ENCODE measurements at places on chromosomes 5 and 9.

DNA sequence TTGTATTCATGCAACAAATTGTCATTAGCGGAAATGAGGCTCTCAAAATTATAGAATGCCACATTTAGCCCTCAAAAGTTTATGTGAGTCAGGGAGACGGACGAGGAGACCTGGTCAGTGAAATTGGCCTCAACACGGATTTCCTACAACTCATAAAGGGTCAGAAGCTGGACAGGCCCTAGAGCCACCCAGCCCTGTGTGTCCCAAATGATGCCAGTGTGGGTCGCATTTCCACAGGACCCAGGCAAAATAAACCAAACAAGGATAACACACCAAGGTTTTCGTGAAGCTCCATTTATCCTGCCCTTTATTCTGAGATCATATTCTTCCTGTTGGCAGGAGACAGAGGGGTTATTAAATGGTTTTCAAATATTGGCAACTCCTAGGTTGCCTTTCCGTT is 72.0 kb upstream of the COL5A1 start:
- no peak for DNase-seq

DNA sequence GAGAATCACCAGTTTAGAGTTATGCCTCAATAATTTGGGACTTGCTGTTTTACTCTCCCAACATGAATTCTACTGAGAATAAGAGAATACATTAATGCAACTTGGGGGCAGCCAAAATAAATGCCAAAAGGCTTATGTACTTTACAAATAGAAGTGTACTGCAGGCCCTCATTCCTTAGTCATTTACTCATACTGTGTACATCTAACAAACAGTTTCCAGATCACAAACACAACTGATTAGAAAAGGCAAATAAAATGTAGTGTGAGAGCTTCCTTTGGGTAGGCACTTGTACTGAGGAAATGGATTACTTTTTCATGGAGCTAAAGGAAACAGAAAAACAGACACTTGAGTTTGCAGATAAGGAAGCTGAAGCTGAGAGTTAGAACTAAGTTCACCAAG is 12.6 kb downstream of the ANKDD1B start:
- DNase-seq = no peak

DNA sequence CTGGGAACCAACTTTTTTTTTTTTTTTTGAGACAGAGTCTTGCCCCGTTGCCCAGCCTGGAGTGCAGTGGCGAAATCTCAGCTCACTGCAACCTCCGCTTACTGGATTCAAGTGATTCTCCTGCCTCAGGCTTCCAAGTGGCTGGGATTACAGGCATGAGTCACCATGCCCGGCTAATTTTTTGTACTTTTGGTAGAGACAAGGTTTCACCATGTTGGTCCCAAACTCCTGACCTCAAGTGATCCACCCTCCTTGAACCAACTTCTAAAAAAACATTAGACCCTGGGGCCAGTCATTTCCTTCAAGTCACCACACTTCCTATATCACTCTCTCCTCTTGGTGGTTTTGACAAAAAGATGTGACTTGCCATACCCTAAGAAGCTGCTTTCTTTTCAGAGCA is 10.9 kb upstream of the SHROOM1 start:
- DNase-seq = peak; percentile 73

- no peak for DNase-seq
These were observed 93.7 kb downstream of the NDFIP1 start for GRCh38 chr5:142202282-142202681.

GRCh38 chr9:132879457-132880323 is 992 bp downstream of the SPACA9 start:
- DNase-seq = peak; percentile 52

GRCh38 chr9:121807823-121808278 is 156.4 kb downstream of the DAB2IP start:
- no peak for DNase-seq

DNA sequence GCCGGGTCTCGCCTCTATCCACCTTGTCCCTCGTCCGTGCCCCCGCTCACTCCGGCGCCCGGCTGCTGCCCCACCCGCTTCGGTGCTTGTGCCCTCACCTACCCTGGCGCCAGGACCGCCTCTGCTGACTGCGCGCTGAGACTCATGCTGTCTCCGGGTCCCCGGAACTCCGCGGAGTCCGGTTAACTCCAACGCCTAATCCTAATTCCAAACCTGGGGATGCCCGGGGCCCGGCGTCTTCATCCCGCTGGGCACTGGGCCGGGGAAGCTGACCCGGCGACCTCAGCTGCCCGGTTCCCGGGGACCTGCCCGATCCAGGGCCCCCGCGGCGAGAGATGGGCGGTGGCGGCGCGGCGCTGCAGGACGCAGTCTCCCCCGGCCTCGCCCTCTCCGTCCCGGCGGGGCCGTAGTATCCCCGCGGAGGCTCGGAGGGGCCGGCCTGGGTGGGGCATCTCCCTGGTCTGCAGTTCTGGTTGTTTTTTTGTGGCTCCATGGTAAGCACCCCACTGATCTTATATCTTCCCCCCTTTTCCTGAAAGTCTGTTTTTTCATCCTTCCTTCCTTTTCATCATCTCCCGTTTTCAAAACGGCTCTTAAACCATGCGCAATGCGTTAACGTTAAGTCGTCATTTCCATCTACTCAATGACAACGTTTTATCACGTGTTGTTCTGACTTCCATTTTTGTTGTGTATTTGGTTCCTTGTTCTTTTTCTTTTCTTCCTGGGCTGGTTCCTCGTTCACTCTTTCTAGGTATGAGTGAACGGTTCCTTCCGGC is 41.1 kb upstream of the PLEKHG4B start:
- no peak for DNase-seq

DNA sequence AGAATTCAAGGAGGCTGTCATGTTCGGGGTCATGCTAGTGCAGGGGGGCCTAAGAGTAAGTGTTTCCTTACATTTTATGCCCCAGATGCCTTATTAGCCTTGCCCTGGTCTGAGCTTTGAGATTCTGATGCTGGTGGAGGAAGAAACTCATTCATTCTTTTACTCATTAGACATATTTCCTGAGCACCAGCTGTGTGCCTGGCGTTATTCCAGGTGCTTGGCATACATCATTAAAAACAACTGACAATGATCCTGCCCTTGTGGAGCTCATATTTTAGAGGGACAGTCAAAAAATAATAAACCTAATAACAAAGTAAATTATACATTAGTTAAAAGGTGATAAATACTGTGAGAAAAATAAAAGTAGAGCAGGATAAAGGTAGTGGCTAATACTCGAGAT is 138.9 kb upstream of the SGCD start:
- no peak for DNase-seq

DNA sequence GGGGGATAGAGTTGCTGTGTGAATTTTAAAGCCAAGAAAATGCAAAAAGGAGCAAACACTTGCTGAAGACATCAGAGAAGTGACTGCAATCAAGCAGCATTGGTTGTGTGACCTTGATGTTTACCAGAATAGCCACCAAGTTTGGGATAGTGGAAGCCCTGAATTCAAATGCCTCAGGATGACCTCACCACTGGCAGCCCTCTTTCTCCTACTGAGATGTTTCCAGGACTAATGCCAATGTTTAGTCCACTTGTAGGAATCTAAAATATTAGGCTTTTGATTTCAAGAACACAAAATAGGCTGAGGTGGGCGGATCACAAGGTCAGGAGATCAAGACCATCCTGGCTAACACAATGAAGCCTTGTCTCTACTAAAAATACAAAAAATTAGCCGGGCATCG is 112.2 kb upstream of the NUDT12 start:
- DNase-seq = no peak

GRCh38 chr5:30866142-30866541 is 327.3 kb upstream of the CDH6 start:
- DNase-seq = no peak

DNA sequence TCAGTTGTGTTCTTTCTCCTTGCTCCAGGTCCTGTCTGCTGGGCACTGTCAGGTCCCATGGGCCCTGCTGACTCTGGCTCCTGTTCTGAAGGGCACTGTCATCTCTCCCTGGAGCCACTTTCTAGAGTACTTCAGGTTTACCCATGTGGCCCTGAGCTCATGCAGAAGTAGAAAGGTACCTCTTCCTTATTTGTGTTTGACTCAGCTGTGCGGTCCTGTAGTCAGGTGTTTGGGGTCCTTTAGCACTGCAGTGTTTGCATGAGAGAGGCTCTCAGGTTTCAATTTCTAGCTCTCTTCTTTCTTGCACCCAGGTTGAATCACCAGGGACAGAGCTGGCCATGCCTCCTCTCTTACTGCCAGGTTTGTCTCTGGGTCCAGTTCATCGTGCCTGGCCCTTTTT is 71.5 kb downstream of the HSPA4 start:
- DNase-seq = no peak

DNA sequence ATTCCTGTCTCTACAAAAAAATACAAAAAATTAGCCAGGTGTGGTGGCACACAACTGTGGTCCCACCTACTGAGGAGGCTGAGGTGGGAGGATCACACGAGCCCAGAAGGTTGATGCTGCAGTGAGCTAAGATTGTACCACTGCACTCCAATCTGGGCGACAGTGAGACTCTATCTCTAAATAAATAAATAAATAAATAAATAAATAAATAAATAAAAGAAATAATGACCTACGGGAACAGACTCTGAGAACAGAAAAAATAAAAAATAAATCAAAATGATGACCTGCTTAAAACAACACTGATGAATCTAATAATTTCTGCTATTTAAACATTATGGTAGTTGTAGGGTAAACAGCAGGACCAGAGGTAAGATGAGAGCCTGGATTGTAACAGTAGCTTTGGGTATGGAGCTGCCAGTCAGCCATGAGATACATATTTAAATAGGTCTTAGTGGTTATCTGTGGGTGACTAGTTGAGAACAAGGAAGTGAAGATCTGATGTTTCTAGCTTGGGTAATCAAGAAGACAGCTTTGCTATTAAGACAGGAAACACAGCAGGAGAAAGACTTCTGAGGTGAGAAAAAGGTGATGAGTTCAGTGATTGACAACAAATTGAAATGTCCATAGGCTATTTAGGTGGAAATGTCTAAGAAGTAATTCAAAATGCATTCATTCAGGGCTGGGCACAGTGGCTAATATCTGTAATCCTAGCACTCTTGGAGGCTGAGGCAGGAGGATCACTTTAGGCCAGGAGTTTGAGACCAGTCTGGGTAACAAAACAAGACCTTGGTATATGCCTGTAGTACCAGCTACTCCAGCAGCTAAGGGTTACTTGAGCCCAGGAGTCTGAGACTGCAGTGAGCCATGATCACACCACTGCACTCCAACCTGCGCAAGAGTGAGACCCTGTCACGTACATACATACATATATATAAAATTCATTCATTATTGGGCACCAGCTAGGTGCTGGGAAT is 11.0 kb downstream of the RNF145 start:
- peak; percentile 52 for DNase-seq

DNA sequence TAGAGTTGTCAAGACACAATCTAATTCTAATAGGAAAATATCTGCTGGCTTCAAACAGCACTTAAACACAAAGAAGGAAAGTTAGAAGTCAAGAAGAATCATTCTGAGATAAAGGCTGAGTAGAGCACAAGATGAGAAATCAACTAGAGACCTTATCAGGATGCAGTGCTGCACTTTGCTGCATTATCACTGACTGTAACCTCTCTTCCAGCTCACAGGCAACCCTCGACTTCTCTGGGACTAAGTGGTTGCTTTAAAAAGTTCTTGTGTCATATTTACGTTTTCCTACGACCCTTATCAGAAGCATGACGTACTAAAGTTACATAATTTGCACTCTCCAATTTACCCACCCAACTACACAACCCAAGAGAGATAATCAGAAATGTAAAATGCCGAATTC is 176.1 kb downstream of the MLLT3 start:
- DNase-seq = no peak

- DNase-seq = peak; percentile 71
These were observed 11.0 kb downstream of the SPINK14 start for GRCh38 chr5:148179234-148179824.

DNA sequence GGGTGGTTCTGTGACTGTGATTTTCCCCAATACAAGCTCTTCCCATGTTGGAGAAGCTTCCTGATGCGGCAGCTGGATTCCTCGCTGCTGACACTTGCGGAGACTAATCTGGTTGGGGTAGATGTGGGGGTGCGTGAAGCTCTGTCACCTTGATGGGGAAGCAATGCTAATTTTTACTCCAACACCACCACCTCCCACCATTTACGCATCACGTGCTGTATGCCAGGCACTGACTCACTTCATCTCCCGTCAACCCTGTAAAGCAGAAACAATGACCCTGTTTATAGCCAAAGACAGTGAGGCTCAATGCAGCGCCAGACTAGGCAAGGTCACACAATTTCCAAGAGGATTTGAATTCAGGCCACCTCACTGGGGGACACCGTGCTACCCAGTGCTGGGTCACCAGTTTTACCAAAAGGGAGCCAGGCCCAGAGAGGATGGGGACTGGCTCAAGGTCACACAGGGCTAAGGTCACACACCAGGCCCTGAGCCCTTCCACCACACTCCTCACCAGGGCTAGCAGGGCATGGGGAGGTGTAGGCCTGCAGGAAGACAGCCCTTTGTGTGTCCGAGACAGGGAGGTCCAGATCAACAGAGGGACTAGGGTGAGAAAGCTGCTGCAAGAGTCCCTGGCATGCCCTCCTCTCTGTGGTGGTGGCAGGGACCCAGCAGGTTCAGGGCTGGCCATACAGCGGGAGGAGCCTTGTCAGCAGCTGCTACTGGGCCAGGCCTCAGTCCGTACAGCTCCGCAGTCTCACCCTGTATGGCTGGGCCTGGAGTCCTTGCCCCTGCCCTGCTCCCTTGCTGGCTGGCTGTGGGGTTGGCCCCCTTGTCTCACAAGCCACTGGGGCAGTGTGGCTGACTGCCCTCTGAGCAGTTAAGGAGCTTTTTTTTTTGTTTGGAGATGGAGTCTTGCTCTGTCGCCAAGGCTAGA is 3.3 kb downstream of the STKLD1 start:
- no peak for DNase-seq

- no peak for DNase-seq
These were observed 4.0 kb upstream of the PRRC1 start for GRCh38 chr5:127513408-127513970.

DNA sequence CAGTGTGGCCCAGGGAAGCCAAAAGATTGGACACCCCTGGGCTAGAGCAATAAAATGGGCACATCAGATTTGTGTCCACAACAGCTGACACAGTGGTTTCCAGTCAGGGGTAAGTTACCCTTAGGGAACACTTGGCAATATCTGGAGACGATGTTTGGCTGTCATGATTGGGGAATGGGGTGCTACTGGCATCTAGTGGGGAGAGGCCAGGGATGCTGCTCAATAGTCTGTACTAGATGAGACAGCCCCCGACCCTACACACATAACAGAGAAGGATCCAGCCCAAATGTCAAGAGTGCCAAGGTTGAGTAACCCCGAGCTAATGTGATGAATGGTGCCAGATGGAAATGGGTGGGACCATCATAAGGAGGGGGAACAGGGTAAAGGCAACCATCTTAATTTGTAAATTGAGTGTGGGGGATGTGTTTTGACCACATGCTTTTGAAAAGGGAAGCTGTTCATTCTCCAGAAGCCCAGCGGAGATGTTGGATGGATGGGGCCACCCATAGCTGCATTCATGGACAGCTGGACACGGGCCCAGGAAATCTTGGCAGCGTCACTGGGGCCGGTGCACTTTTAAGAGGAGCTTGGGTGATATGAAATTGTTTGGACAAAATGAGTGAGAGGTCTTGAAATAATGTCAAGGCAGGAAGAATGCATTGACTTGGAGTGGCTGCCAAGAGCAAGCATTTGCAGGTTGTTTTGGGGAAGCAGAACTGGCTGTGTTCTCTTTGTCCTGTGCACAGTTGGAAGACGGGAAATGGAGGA is 33.4 kb downstream of the SYK start:
- peak; percentile 51 for DNase-seq

All from common myeloid progenitor, CD34-positive (primary cell).